ENCODE measurements at places on chromosomes 7 and 10. TPM values are rescaled to one million over a fixed set of nuclear protein-coding genes. Genes with fewer than 3 reads are reported as not detected.

The PILRA gene
- 1.6 TPM for total RNA-seq

The PIP4K2A gene
- total RNA-seq: 39.2 TPM

The RAB19 gene
- total RNA-seq: not detected

The ARHGEF35 gene
- total RNA-seq: not detected

DNA sequence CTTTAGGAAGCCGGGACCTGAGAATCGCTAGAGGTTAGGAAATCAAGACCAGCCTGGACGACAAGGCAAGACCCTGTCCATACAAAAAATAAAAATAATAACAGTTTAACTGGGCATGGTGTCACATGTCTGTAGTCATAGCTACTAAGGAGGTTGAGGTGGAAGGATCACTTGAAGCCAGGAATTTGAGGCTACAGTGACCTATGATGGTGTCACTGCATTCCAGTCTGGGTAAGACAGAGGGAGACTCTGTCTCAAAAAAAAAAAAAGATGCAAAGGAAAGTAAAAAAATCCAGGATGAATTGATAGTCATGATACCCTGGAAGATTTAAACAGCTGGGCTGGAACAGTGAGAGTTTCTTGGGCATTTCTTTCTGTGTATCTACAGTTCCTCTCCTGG lies 463.2 kb downstream of the GALNT17 start:
- no peak for DNase-seq

GRCh38 chr7:74141705-74142104 lies 32.5 kb upstream of the EIF4H start:
- DNase-seq: no peak

DNA sequence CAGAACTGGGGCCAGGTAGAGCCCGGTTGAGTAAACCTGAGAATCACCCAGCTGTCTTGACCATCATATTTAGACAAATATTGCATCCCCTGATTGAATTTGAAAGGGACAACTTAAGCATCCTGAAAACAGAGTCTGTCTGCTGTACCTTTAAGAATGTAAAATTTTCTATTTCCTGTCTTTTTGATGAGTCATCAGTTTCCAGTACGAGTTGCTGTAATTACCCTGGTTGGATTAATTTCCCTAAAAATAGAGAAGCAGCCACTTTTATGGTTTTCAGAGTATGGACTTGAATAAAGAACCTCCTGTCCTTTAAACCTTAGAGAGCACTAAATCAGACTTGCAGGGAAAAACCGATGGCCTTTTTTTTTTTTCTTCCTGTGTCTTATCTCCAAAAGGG lies 164.6 kb upstream of the SH2B2 start:
- no peak for DNase-seq

- DNase-seq: no peak
Observed at GRCh38 chr7:116426428-116427156, 72.9 kb upstream of the CAV2 start.

DNA sequence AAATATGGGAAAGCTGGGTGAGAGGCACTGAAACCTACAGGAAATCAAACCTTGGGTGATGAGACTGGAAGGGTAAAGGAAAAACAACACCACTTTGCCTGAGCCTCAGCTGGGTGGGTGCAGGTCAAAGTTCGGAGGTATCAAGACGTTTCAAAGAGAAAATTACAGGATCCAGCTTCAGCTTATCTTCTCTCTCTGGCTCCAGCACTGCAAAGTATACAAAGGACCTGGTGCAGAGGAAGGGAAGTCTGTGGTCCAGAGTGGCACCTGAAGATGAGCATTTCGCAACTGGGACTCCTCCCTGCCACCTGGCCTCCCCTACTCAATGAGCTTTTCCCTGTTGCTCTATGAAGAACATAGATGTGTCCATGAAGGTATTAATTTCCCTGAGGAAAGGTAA lies 6.4 kb upstream of the FXYD4 start:
- DNase-seq: no peak

DNA sequence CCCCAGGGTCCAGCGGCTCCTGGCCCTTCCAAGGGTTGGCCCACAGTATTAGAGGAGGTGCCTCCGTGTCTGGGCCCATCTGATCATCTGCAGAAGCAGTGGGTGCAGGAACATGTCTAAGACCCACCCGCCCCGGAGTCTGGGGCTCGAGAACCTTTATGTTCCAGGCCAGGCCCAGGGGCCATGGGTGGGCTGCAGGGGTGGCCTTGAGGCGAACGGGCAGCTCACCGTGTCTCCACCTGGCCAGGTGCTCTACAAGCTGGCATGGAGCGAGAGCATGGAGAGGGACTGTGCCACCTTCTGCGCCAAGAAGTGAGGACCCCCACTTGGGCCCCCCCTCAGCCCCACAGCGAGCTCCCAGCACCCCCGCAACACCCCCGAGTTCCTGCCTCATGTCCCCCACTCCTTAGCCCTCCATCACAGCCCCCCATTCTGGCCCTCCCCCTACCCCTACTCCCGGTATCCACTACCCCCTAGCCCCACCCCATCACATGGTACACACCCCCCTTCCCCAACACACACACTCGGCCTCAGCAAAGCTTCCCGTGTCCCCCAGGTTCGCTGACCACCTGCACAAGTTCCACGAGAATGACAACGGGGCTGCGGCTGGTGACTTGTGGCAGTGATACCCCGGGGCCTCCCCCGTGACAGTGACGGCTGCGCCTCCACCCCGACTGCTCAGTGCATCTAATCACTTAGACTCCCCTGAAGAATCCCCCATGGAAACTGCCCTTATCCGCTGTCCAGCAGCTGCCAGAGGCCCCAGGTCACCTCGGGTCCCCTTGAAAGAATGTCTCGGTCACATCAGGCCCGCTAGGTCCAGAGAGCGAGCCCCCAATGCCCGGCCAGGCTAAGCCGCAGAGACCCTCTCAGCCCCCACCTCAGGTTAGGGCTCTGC lies 4.0 kb upstream of the SH2B2 start:
- no peak for DNase-seq

DNA sequence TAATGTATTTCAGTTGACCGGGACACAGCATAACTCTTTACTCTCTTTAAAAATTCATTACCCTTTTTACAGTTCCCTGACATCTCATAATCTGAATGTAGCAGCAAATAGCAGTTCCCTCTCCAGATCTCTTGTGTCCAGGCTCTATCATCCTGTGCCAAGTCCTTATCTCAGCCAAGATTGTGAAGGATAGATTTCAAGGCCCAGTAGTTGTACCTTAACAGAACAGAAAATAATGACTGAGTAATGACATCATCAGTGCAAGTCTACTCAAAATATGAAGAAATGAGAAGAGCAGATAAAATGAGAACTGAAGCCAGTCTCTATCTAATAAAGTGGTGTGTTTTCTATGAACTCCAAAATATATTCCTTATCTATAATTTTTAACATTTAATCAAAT lies 92.6 kb downstream of the TFEC start:
- no peak for DNase-seq

GRCh38 chr7:103423467-103424179 lies 22.4 kb downstream of the SLC26A5 start:
- no peak for DNase-seq

DNA sequence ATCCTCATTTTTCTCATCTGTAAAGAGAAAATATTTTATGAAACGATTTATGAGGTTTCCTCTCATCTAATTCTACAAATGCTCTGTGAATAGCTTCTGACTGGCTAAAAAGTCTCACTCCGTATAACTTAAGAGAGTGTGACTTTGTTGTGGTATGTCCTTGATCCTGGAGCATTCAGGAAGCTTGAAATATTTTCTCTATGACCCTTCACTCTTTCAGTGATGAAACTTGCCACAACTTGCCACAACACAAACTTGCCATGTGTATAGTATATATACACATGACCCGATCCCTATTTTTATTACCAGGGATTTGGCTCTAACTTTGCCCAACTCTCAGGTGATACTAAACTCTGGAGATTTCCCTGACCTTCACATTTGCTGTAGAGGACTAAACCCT lies 74.1 kb downstream of the TES start:
- DNase-seq: no peak

DNA sequence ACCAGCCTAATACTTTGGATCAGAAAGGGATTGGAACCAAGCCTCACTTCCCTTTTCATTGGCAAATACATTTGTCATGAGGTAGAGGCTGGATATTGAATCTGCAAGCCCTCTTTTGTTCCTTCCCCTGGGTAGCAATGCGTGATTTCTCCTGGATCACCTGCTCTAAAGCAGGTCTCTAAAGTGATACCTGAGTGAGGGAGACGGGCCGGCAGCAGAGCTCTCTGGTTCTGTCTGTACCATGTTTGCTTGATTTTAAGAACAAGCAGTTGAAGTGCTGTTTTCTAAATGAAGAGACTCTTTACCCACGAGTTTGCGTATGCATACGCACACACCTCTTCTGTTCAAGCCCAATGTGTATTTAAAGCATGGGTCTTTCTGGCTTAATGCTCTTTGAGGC lies 41.1 kb downstream of the GARS1 start:
- DNase-seq: no peak

- DNase-seq: no peak
Observed at GRCh38 chr10:55470840-55471239, 669.8 kb upstream of the PCDH15 start.

- peak; percentile 79 for DNase-seq
Observed at GRCh38 chr7:16078076-16078952, 343.0 kb downstream of the CRPPA start.

- DNase-seq: no peak
Observed at GRCh38 chr7:23619141-23619540, 22.0 kb downstream of the CCDC126 start.

Data from G401 (cell line).